ENCODE measurements at places on chromosomes 12 and 14.

DNA sequence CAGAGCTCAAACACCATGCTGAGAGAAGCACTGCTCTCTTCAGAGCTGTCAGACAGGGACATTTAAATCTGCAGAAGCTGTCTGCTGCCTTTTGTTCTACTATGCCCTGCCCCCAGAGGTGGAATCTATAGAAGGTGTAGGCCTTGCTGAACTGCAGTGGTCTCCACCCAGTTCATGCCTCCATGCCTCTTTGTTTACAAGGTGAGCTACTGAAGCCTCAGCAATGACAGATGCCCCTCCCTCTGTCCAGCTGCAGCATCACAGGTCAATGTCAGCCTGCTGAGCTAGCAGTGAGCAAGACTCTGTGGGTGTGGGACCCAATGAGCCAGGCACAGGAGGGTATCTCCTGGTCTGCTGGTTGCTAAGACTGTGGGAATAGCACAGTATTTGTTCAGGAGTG lies 25.4 kb upstream of the CCDC198 start:
- DNase-seq: no peak

DNA sequence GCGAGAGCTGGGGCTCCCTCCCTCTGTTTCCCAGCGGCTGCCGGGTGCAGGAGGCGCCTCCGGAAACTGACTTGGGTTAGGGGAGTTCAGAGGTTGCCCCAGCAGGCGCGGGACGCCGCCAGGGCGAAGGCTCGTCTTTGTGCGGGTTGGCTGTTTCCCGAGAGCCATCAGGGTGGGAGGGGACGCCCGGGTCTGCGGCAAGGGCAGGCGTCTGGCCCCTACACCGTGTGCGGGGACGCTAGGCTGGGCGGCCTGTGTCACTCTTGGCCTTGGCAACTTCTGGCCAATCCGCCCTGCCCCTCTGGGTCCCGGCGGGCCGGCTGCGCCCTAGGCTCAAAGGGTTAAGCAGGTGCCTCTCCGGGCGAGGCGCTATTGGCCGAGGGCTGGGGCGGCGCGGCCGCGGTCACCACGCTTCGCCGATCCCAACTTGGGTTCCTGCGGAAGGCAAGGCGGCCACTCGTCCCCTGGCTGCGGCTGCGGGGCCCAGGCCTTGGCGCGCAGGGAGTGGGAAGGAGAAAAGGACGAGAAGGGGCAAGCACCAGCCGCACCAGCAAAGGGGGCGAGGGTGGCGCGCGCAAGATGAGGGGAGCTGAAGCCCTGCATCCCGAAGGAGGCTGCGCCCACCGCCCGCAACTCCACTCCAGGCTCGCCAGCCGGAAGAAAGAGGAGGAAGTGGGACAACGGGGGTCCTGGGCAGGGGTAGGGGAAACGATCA lies 5.6 kb upstream of the NPAS3 start:
- DNase-seq: no peak

DNA sequence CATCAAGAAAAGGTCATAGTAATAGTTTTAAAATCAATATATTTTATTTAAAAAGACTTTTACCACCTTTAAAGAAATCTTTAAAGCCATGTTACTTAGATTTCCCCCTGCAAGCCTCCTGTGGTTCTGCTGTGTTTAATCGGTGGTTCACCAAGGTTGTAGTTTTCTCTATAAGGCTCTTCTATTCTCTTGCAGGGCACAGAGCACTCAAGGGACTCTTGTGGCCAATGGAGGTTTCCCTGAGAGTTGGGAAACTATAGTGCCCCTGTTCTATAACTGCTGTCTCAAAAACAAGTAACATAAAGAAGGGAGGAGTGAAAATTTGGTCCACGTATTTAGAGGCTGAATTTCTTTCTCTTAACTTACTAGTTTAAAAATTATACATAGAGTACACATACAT lies 25.0 kb downstream of the DACT1 start:
- no peak for DNase-seq

GRCh38 chr12:88985631-88986030 lies 366.7 kb downstream of the DUSP6 start:
- DNase-seq: no peak

GRCh38 chr12:31578632-31579031 lies 12.3 kb downstream of the DENND5B start:
- no peak for DNase-seq

DNA sequence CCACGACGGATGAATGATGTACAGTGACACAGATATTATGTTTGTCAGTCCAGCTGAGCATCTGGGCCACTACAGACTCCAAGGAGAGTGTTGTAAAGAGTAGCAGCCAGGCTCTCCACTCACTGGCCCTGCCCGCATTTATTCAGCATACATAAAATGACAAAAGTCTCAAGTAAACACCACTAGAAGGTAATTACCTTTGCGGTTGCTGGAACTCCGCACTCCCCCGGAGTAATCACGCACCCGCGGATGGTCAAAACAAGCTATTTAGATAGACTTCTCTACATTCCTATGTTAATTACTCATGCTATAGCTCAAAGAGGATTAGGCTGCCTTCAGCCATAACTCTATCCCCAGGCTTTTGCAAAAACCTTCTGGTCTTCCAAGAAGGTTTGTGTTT lies 18.8 kb upstream of the STRAP start:
- DNase-seq: no peak

- peak; percentile 35 for DNase-seq
Observed at GRCh38 chr12:54215989-54216796, 27.4 kb upstream of the SMUG1 start.

DNA sequence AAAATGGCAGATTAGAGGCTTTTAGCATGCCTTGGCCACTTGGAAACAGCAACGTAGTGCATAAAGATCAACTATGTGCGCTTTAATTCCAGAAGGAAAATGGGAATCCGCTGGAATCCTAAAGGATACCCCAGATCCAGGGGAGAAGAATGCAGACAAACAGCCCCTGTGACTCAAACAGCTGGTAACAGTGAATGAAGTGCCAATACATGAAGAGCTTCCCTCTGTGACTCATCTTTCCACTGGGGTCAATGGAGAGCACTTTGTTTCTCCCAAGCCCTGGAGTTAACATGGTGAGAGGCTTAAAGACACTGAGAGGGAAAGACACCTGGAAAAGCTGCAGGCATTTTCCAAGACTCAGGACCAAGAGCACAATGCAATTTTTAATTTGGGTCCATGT lies 263.1 kb downstream of the CEP128 start:
- DNase-seq: no peak
